Activated CD4-positive, alpha-beta T cell treated with anti-CD3 and anti-CD28 coated beads for 24 hours (primary cell): ENCODE measurements at places on chromosomes 7 and 10.

- DNase-seq, result no peak
These were observed 30.3 kb downstream of the SKIDA1 start for GRCh38 chr10:21495002-21495751.

DNA sequence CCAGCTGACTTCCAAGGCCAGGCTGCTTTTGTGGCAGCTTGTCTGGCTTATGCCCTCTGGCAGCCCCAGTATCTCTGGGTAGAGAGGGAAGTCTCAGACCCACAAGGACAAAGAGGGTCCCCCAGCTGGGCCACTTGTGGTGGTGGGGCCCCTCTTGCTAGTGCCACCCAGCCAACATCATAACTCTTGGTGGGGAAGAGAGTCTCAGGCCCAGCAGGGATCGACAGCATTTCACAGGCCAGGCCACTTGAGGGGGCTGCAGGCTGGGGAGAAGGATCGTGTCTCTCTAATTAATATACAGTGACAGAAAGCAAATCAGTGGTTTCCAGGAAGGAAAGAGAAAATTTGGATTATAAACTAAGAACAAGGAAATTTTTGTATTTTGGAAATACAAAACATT is 76.0 kb downstream of the TYW1B start:
- DNase-seq, result no peak

- DNase-seq, result no peak
These were observed 70.8 kb upstream of the CDCA7L start for GRCh38 chr7:22016507-22016906.

- DNase-seq, result no peak
These were observed 184.7 kb downstream of the DOCK4 start for GRCh38 chr7:112021379-112022044.

DNA sequence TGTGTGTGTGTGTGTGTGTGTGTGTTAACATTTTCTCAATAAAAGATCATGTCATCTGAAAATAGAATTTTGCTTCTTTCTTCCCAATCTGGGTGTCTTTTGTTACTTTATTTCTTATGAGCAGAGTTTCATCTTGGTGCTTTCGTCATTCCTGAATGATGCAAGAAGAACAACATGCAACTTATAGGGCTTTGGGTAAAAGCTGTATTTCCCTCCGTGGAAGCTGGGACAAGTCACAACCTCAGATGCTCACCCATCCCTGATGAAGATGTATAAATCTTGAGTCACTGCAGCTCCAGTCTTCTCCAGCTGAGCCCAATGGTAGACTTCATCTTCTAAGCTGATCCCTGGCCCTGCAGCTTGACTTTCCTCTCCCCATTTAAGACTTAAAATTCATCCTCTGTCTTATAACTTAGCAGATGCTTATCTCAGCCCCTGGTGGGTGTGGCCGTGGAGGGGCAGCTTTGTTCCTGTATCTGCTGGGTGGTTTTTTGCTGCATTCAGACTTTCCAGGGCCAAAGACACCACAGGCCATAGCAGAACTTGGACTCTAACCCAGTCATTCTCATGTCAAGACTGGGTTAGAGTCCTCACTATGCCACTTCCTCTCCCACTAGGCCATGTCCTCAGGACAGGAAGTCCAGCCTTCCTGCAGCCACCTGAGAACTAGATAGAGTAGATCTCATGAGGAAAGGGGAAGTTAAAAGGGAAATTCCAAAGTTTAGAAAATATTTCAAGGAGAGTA is 356.4 kb downstream of the TNS3 start:
- no peak for DNase-seq

GRCh38 chr10:43214956-43215561 is 51.8 kb downstream of the RASGEF1A start:
- DNase-seq, result no peak

DNA sequence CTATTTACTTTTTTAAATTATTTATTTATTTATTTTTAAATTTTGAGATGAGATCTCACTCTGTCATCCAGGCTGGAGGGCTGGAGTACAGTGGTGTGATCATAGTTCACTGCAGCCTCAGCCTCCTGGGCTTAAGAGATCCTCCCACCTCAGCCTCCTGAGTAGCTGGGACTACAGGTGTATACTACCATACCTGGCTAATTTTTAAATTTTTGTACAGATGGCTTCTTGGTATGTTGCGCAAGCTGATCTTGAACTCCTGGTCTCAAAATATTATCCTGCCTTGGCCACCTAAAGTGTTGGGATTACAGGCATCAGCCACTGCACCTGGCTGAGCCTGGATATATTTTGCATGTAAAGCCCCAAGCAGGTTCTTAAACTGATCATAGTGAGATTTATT is 7.6 kb downstream of the CHST12 start:
- DNase-seq, result no peak

- DNase-seq, result no peak
These were observed 11.0 kb upstream of the RSBN1L start for GRCh38 chr7:77685233-77685632.

DNA sequence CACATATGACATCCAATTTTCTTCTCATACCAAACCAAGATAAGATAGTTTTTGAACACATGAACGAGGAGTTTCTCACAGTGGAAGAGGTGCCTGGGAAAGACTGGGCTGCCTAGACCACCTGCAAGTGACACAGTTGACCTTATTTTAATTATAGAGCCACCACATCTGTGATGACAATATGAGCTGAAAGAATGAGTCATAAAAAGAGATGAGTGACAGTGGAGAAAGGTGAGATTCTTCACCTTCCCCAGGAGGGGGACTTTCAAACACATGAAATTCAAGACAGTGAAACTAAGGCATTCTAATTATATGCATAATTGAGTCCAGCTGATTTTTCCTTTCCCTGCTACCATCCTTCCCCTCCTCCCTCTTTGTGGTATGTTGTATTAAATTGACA is 475.5 kb downstream of the NXPH1 start:
- no peak for DNase-seq
